ENCODE measurements at places on chromosomes 16 and 17.

- DNase-seq = no peak
Observed at GRCh38 chr16:64077242-64077641, 1044.6 kb downstream of the CDH11 start.

- no peak for DNase-seq
Observed at GRCh38 chr16:70163596-70163995, 10.0 kb upstream of the CLEC18C start.

DNA sequence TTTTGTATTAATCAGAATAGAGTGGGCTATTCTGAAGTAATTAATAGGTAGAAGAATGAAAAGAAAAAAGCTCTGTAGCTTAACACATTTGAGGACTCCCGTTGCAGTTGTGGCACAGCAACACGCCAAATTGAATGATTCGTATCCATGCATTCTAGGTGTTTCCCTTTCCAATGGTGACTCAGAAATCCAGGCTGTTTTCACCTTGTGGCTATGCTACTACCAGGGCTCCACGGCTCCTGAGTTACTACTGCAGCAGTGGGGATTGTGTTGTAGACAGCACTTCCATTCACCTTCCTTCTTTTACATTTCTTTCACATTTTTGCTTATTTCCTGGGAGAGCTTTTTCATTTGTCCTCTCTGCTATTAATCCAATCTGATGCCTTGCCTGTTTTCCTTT lies 1616.4 kb downstream of the CDH8 start:
- no peak for DNase-seq

GRCh38 chr16:81716478-81717225 lies 62.4 kb upstream of the PLCG2 start:
- DNase-seq = no peak

- no peak for DNase-seq
Observed at GRCh38 chr17:73231395-73231794, 30.3 kb downstream of the CPSF4L start.

GRCh38 chr16:81560979-81561657 lies 116.5 kb downstream of the CMIP start:
- no peak for DNase-seq

DNA sequence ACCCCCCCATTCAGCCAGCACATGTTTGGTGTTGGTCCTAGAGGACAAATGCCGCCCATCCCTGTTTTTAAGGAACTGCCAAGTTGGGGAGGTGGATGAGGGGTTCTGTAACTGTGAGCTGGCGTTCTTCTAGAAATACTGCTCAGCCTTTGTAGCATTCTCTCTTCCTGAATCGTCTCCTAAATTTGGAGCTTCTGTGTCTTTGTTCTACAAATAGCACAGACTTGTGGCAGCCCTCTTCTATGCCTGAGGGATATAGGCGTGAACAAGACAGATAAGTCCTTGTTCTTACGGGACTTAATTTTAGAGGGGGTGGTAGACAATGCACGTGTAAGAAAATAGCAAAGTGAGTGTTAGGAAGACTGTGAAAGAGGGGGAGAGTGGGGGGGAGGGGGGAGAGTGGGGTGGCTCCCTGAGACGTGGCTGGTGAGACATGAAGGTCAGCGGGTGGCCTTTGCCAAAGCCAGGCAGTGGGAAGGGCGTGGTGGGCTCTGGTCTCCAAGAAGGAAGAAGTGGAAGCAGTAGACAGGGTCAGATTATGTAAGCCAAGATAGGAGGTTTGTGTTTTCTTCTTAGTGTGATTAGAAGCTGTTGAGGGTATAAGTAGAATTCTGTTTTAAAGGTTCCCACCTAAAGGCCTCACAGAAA lies 9.9 kb downstream of the MFSD11 start:
- DNase-seq = no peak

DNA sequence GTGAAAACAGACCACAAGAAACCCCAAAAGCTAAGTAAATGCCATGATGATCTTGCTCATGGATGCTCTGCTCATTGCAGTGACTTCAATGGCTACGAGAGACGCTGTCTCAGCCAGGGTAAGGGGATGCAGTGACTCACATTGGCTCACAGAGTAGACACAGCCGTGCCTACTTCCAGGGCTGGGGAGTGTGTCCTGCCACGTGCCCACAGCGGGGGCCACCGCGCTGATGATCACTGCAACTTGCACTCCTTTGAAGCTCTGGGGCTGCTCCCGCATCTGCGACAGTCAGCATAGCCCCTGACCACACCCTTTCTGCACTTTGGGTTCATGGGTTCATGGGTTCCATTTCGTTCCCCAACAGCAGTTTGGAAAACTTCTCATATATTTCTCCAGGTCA lies 231.4 kb upstream of the RPL38 start:
- no peak for DNase-seq

DNA sequence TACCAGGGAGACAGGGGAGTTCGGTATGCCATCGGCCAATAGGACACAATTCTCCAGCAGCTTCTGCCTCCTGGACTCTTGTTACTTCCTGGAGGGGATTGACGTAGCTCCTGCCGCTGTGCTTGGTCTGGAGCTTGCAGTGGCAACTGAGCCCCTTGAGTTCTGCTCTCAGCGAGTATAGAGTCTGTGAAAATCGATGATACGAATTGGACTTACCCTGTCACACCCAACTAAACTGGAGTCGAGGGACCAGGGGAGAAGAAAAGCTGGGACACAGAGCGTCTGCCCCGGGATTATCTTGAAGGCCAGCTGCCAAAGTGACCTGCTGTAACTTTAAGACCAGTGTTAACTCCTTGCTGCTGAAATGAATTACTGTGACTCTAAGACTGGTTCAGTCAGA lies 22.2 kb downstream of the SEC14L1 start:
- DNase-seq = no peak

DNA sequence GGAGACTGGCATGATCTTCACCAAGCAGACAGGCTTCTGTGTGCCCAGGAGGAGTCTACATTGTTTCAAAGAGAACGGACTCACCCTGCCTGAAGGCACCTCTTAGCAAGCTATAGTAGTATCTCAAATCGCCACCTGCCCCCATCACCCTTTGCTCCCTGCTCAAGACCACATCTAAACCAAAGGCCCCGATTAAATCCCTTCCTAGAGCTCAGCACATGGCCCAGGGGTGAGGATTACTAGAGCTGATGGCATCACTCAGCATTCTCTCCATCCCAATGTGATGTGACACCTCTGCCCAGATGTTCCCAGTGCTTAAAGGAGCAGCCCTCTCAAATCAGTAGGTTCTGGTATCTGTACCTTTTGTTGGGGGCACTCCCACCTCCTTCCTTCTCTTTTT lies 8.0 kb upstream of the CDC42EP4 start:
- DNase-seq = no peak

DNA sequence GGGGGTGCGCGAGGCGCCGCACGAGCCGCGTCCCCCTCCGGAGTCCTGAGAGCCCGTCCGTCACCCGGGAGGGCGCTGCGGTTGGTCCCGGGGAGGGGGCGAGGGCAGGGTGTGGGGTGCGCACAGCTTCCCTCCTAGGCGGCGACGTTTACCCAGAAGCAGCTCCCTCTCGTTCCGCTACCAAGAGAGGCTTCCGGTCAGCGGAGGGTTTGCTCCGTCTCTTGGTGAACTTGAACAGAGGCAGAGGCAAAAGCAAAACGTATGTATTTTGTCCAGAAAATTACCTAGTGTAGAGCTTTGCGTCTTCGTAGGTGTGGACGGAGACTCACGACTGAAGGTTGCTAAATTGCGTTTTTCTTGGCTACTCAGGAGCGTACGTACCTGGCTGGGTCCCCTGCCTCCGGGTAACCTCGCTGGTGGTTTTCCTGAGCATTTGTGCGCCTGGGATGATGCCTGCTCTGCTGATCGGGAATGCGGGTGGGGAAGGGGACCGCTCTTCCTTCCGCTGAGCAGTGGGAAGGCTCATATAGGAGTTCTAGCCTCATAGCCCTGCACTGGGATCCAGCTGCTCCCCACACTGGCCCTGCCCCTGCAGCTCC lies 833 bp downstream of the WSCD1 start:
- DNase-seq = peak; percentile 53

GRCh38 chr16:4586291-4586690 lies 28.4 kb downstream of the UBALD1 start:
- DNase-seq = no peak

DNA sequence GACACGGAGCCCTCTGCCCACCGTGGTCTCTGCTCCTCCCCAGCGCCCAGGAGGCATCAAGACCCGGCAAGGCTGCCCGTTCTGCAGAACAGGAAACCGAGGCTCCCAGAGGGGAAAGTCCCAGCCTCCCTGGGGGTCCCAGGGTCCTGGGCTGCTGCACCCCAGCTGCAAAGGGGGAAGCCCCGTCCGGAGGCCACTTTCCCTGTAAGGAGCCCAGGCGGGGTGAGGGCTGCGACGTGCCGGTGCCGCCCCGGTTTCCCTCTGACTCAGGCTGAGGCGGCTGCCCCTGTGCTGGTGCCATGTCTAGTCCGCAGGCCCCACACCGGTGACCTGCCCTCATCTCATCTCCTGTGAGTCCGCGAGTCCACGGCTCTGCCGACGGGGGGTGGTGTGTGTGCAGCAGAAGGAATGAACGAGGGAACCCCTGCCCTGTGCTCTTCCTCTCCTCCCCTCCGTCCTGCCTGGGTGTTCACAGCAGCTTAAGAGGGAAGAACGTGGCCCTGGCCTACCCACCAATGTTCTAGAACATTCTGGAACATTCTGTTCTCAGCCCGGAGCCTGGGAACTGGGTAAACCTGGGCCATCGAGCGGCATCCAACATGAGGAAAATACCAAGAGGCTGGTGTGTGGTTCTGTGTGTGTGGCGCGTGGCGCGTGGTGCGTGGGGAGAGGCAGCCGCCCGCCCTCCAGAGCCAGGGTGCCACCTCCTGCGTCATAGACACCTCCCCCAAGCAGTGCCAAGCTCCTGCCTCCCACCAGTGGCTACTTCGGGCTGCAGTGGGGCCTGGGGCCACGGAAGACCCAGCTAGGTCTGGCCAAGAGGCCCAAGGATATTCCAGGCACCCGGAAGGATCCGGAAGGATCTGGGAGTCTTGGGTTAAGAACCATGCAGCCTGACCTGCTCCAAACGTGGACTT lies 7.0 kb upstream of the CBFA2T3 start:
- no peak for DNase-seq

DNA sequence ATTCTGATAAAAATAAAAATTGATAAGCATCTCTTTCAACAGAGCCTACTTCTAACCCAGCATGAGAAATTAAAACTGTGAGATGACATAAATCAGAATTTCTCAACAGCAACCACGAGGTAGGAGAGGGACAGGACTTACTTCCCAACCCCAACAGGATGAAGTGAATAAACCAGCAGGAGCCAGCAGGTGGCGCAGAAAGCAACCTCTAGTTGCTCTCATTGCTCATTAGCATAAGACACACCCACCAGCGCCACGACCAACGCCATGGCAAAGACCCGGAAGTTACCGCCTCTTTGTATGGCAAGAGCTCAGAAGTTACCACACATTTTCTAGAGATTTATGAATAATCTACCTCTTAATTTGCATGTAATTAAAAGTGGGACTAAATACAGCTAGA lies 189.4 kb upstream of the CDH8 start:
- DNase-seq = no peak

- DNase-seq = no peak
Observed at GRCh38 chr16:49345829-49346228, 27.8 kb upstream of the C16orf78 start.

GRCh38 chr17:76176701-76177574 lies 35.9 kb upstream of the FOXJ1 start:
- no peak for DNase-seq

DNA sequence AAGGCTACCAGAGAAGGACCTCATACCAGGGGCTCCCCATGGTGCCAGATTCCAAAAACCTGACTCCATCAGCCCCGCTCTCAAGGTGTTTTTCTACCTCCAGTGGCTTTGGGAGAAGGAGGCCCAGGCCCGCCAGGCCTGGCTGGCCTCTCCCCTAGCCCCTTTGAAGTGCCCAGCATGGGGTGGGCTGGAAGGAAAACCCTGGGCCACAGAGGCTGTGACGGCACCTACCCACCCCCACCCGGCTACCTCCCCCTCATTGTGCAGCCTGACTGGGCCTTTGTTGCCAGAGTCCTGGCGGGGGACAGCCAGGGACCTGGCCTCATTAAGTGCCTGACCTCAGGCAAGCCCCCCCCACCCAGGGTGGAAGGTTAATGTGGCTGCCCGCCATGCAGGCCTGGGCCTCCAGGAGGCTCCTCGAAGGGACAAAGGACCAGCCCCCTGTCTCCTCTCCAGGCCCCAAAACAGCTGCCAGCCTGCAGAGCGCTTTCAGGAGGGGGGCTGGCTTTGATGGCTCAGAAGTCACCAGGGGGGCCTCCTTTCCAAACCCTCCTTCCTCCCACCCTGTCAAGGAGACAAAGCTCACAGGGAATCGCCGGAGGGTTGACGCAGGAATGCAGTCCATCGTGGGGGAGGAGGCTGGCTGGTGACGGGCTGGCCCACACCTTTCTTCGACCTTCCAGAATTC lies 159.4 kb downstream of the ZNF423 start:
- DNase-seq = peak; percentile 65

GRCh38 chr16:82439678-82440293 lies 187.0 kb upstream of the CDH13 start:
- DNase-seq = no peak

- DNase-seq = no peak
Observed at GRCh38 chr17:62892061-62892675, 73.9 kb upstream of the TANC2 start.

DNA sequence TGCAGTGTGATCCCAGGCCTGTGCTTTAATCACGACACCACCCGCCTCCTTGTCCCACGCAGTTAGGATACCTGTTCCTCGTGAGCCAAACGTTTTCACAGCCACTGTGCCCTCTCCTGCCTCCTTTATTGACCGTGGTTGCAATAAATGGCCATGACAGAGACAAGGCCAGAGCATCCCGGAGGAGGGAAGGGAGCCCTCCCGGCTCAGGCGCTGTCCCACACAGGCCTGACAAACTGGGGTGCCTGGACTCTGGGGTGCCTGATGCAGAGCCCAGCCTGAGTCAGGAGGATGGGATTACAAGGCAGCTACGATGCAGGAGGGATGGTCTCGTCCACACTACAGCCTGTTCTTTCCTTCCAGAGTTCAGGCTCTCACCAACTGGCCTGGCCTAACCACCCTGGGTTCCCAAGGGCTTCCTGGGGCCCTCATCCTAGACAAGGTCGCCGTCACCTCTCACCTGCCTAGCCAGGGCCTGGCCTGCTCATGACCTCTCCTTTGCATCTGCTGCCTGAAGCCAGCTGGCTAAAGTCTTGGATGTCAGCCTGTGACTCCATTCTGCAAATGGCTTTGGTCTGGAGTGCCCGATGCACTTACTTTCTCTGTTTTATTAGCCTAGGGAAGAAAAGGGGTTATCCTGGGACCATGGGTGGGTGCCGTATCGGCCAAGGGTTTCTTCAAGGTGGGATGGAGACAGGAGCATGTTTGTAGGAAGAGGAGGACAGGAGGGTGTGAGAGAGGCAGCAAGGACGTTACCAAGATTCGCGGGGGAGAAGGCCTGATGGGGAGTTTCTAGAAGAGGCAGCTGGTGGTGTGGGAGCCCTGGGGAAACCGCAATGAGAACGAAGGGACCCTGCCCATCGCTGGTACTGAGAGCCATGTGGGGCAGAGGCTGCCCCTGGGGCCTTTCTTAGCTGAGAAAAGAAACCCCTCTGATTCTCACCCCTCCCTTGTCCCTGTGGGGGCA lies 234.3 kb upstream of the TNRC6C start:
- DNase-seq = peak; percentile 29

- no peak for DNase-seq
Observed at GRCh38 chr16:69932691-69933392, 18.3 kb upstream of the CLEC18A start.

All from right kidney (tissue), 9 donors.